H1 (cell line): ENCODE measurements at places on chromosomes 4 and X.

- DNase-seq, result no peak
These were observed 37.4 kb downstream of the NFXL1 start for GRCh38 chr4:47876784-47877546.

GRCh38 chr4:4388311-4388790 lies 1.4 kb downstream of the NSG1 start:
- DNase-seq, result no peak

GRCh38 chr4:188109157-188109755 lies at the start of gene TRIML2:
Gene TRIML2 (minus strand): TSS chr4:188109603. CDS start chr4:188105368, 4,235 bp downstream.
- DNase-seq, result no peak

- DNase-seq, result no peak
These were observed 113.2 kb downstream of the IL1RAPL2 start for GRCh38 chrX:104679175-104679574.
